ENCODE measurements at places on chromosomes 12 and 14.
A peak's percentile ranks its signal among the peaks of the same experiment; 100 is the strongest.

DNA sequence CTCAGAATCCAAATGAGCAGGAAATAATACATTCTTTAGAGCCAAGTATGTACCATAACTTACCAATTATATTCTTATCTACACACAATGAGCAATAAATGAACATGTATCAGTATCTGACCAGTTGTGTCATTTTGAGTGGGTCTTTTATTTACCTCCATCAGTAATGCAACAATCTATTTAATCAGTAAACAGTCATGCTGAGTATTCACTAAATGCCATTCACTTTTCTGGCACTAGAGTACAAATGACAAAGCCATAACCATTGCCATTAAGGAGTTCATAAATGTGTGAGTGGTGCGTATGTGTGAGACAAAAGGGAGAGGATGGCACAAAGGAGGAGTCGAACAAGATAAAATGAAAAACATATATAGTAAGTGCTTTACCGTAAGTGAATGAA is 1.5 kb upstream of the STRAP start:
- DNase-seq, result no peak

DNA sequence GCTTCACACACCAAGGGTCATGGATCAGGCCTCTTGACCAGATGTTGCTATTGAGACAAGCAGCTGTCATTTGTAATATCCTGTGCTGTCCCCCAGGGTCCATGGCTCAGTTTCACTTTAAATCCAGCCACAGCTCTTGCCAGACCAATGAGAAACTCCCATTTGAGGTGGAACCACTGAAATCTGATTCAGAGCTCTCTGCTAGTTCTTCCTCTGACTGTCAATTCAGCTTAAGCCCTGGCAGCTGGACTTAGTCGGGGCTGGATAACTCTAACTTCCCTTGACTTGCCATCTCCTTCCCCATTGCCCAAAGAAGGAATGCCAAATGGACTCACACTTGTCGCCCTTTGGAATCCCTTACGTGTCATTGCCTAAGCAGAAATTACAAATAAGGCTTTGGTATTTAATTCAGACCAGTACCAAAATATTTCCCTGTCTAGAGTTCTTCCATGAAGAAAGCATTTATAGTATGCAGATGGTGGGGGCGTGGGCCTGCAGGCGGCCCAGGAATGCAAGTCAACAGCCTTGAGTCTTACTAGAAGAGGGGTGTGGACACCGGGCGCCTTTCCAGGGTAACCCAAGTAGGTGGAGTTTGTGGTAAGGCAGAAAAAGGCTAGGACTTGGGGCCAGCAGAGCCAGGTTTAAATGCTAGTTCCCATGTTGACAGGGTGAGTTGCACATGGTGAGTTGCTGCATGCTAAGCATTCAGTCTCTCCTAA is 96.9 kb upstream of the TMPO start:
- peak; percentile 93 for DNase-seq

DNA sequence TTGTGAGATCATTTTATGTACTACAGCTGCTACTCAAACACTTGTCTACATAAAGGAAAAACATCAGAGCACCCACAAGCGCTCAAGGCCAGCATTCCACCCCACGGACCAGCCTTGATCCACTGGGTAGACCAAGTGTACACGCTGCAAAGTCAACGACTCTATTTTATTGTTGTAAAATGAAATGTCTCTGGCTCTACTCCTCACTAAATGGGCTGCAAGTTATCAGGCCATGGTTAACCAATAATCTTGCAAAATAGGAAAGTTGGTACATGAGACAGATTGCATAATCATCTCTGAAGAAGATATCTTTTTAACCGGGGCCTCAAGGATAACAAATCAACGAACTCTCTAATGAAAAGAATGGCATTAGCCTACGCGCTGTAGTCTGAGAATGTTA is 69.9 kb upstream of the FOXN3 start:
- DNase-seq, result no peak

DNA sequence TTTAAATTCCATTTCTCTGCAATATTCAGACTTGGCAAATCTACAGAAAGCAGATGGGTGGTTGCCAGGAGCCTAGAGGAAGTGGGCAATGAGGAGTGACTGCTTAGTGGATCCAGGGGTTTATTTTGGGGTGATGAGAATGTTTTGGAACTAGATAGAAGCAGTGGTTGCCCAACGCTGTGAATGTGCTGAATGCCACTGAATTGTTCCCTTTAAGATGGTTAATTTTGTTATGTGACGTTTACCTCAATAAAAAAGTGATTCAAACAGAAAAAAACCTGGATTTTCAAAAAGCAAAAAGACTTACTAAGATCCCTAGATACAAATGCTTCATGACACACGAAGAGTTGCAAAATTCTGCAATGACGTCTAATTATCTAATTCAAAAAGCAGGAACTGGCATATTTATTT is 34.2 kb downstream of the DAO start:
- DNase-seq, result no peak

DNA sequence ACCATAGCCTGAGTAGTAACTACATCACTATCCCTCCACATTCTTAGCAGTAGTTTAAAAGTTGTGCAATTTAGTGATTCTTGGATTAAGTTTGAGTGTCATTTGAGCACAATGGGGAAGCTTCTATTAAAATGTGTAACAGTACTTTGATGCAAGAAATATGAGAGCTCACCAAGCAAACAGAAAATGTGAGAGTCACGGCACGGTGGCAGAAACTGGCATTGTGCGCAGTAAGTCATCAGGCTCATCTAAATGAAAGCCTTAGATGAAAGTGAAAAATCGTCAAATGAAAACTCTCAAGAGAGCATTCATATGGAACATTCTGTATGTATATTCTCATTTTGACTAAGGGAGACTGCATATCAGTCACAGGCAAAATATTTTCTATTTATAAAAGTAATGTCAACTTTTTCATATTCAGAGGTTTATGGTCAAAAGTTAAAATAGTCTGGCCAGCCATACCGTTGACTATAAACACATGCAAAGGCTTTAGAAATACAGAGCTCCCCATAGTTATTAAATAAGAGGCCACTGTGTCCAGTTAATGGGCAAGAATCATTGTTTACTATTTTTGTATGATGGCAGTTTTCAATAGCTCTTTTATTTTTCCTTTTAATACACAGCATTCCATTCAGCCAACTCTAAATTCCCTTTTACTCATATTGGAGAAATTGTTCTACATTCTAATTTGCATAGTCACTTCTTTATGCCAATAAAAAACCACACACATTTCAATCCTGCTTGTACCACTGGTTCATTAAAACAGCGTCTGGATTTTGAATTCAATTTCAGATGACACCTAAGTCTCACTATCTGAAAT is 167.9 kb downstream of the PRKD1 start:
- DNase-seq, result no peak

DNA sequence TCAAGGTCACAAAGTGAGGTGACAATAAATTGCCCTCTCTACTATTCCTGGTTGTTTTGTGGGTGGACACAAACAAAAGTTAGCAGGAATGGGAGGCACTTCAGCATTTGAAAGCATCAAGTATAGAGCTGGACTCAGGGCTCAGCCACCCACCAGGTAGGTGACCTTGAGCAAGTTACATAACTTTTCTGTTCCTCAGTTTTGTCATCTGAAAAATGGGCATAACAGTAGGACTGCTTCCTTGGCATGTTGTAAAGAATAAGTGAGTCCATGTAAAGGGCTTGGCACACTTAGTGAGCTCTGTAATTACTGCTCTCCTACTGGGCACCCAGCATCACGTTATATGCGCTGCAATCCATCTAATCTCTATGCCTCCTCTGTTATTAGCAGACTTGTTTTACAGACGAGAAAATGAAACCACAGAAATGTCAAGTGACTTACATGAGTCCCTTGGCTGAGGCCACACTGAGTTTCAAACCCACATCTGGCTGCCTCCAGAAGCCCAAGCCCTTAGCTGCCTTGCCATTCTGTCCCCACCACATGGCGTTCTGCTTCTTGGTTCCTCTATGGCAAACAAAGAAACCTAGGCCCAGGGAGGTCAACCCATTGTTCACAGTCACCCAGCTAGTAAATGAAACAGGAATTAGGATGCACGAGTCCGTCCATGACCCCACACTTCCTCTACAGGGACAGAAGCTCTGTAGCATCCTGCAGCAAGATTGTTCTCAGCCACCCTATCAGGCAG is 63.2 kb upstream of the SLC24A4 start:
- no peak for DNase-seq

- DNase-seq, result no peak
Measured at GRCh38 chr14:74176400-74176793, 62.9 kb upstream of the VSX2 start.

Measured in islet precursor cell (in vitro differentiated cells).